ENCODE measurements at places on chromosomes 2 and 18.

DNA sequence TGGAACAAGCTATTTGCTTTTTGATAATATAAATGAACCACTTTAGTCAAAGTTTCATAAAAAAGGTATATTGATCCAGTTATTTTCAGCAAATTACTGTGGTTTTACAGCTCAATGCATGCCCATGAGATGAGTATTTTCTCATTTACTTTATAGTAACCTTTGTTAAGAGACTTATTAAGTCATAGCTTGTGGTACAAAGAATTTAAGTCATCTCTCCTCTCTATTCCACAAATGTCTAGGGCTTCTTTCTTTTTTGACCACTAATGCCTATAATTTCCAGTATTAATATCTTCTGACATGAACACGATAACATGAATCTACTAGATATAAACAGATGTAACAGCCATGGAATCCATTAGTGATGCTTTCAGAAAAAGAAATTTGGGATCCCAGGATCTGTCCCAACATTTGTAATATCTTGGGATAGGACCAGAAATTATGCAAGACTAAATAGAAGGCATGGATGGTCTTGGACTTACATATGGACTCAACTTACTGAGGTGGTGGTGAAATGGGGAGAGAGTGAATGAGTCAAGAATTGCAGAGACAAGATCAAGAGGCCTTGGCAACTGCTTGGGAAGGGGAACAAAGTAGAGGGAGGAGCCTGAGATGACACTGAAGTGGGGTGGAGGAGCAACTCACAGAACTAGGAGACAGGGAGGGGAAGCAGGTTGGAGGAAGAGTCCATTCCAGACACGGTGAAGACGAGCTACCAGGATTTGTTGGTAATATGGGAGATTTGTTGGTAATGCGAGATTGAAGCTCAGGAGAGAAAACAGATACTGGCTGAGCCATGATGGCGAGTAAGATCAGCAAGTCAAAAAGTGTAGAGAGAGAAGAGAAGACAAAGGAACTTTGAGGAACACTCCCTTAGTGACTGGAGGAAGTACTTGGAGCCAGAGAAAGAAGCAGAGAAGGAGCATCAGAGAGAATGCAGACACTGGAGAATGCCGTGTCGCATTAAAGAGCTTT is 42.4 kb upstream of the KDM3A start:
- no peak for DNase-seq

DNA sequence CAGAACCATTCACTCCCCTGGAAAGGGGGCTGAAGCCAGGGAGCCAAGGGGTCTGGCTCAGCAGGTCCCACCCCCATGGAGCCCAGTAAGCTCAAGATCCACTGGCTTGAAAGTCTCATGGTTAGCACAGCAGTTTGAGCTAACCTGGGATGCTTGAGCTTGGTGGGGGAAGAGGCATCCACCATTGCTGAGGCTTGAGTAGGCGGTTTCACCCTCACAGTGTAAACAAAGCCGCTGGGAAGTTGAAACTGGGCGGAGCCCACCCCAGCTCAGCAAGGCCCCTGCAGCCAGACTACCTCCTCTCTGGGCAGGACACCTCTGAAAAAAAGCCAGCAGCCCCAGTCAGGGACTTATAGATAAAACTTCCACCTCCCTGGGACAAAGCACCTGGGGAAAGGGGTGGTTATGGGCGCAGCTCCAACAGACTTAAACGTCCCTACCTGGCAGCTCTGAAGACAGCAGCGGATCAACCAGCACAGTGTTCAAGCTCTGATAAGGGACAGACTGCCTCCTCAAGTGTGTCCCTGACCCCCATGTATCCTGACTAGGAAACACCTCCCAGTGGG is 14.7 kb upstream of the TTC32 start:
- DNase-seq: no peak

DNA sequence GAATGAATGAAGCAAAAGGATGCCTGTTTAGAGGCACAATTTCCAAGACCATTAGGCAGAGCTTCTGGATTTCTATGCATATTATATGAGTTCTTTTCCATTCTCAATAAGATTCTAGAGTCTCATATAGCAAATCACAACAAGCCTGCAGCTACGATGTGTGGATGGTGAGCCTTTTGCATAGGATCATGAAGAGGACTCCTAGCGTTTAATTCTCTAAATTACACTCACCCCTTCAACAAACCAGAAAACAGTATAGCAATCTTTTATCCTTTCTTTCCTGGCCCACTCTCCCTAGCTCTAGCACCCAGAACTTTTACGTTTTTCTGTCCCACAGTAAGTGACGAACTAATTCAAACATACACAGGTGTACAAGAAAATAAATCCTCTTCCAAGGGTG is 293.1 kb upstream of the KLHL29 start:
- no peak for DNase-seq

- DNase-seq: no peak
These were observed 169.1 kb downstream of the CDH2 start for GRCh38 chr18:28007841-28008240.

DNA sequence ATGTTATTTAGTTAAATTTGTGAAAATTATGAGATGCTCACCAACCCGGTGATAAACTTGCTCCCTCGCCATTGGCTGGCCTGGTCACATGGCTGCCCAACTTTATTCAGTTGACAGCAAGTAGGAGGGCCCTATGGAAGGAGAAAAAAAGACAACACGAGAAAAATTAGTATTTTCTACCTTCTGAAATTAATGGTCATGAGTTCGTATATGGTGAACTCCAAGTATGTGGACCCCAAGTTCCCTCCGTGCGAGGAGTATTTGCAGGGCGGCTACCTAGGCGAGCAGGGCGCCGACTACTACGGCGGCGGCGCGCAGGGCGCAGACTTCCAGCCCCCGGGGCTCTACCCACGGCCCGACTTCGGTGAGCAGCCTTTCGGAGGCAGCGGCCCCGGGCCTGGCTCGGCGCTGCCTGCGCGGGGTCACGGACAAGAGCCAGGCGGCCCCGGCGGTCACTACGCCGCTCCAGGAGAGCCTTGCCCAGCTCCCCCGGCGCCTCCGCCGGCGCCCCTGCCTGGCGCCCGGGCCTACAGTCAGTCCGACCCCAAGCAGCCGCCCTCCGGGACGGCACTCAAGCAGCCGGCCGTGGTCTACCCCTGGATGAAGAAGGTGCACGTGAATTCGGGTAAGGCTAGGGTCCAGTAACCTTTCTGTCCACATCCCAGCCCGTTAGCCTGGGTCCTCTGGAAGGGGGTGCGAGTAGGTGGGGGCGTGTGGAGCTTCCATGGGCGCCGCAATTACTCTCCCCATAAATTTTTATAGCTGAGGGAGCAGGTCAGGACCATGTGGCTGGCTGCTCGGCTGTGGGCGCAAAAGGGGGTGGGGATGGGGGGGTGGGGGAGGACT is at the start of gene HOXD4:
Gene HOXD4 (plus strand): TSS at position 109 of the 846 bp plus-strand sequence. CDS start 84 bp downstream, at position 193.
- peak; percentile 88 for DNase-seq

DNA sequence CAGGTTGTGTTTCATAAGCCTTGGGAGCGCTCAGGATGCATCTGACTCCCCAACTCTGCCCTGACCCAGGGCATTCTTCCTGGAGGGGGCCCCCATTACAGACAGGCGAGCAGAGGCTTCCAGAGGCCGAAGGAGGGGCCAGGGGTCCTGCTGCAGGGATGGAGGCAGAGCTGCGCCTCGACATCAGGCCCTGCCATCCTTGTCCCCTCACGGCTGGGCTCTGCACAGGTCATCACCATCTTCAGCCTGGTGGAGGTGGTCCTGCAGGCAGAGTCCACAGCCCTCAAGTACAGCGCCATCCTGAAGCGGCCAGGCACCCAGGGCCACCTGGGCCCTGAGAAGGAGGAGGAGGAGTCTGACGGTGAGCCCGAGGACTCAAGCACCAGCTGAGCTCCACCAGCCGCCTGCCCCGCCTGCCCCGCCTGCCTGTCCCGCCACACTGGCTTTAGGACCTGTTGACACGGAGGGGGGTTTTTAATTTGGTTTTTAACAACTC is 42.3 kb upstream of the ALPP start:
- DNase-seq: peak; percentile 37

GRCh38 chr2:165402162-165402561 is 67.3 kb upstream of the CSRNP3 start:
- DNase-seq: peak; percentile 34

DNA sequence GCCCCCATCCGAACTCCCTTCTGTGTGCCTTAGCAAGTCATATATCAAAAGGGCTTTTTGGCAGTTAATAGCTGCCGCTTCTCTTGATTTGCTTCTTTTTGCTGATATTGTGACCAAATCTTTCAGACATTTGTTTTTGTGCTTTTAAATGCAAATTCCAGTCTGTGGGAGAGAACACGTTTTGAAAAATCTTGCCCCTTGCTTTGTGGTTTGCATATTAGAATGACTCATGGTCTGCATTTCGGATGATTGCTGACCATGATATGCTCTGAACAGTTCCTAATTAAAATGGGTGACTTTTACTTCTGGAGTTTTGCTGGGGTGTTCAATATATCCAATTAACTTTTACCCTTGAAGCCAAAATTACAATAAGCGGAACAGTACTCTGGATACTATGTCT is 58.2 kb upstream of the ST6GAL2 start:
- DNase-seq: peak; percentile 14

DNA sequence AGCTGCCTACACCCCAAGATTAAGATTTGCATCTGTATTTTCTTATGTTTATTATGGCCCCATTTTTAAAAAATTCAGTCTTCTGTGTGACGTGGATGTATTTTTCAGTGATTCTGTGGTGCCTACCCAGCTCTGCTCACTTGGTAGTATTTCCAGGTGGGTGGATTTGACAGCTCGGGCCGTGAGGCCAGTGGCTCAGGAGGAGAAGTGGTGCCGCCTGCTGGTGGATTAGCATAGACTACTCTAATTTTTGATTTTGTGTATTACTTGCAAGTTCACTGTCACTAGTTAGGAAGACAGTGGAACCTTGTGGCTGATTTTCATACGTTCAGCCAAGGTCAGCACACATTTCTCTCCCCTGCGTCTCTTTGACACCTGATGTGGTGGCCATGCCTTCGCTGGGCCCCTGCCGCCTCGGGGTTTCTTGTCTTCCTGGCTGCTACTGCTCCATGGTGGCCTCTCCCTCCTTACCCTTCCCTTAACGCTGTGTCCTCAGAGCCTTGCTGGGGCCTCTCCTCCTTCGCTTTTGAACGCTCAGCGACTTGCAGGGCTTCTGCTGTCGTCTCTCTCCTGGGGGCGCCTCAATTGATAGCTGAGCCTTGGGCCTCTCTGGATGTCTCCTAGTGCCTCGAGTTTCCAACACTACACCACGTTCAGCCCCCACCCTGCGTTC is 89.4 kb downstream of the DGKD start:
- DNase-seq: peak; percentile 90

DNA sequence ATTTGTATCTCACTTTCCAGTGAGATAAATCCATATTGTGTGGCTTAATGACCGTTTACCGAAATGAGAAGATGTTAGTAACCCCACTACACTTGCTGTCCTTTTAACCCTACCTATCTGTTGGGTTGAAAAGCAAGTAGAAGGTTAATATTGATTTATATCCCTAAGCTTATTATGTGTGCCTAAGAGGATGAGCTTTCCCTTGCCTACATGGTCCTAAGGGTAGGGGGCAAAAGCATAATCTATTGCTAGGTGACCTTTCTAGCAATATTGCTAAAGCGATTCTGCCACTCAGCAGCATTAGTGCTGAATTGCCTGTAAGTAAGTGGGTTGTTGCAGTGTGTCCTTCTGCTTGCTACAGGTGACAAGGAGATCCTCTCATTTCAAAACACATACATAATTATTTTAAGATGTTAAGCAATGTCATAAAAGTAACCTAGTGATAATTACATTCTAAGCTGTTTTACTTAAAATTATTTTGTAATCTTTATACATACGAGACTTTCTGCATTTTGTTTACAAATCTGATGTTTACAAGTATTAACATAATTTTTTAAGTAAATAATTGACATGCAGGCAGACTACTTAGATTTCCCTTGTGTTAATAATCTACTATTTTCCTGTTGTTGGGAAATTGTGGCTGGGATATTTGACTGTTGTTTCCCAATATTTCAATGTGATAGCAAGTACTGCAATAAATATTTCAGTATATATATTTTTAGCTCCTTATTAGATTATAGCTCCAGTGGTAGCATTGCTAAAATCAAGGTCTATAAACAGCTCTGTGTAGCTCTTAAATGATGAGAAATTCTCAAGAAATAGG is 49.1 kb upstream of the CABYR start:
- no peak for DNase-seq

DNA sequence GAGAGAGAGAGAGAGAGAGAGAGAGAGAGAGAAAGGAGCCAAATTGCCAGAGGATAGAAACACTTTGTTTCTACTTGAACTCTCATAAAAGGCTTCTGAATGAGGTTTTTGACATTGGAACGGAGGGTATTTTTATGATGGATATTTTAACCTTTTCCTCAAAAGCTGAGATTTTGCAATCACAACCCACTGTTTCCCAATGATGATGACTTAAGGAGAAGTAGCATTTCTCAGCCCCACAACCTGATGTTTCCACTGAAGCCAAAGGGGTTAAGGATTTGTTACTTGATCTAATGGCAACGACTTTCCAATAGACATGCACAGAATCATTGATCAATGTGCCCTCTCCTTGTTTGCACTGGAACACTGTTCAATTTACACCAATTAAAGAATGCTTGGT is 67.1 kb upstream of the POU3F3 start:
- no peak for DNase-seq

DNA sequence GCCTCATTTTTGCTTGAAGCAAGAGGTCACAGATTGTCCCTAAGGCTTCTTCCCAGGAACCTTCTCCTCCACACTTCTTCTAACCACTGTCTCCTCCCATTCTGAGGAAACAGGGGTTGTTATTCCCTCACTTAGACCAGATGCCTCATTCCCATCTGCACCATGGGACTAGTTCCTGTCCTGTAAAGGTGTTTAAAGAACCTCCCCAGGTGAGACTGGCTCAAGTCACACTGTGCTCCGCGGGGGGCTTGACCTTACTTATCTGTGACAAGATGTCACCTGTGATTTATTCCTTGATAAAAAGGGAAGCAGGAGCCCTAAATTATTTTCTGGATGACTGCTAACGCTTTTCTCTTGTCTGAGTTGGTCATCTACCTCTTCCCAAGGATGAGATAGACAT is 8.2 kb upstream of the CDH2 start:
- DNase-seq: no peak

- DNase-seq: no peak
These were observed 16.5 kb downstream of the SLC4A3 start for GRCh38 chr2:219643788-219644398.

DNA sequence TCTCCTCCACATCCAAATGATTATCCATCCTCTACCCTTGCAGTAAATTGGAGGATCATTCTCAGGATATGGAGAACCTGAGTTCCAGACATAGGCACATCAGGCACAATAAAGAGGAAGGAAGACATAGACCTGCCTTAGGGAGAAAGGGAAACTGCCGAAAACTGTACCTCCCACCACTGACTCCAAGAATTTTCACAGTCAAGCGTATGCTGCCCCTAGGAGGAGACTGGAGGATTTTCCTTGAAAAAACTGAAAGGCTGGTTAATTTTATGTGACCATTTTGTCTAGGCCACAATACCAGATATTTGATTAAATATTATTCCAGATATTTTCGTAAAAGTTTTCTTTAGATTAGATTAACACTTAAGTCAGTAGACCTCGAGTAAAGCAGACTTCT is 638.5 kb upstream of the PKDCC start:
- DNase-seq: no peak

DNA sequence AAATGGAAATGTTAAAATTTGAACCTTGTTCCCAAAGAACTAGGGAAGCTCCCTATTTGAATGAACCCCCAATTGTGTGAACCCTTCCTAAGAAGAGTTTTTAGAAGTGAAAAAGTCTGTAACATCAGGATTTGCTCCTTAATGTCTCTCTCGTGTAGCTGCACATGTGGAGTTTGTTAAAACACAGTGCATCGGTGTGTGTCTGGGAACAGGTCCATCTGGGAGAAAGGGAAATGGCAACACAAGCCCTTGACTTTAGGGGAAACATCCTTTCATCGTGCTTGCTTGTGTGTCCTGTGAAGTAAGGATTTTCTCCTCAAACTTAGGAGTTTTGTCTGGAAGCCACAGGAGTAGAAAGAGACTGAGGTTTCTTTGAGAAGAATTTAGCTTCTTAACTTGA is 203.9 kb downstream of the PRKCE start:
- DNase-seq: no peak
